NCI-H345 (cell line): ENCODE measurements at places on chromosomes 4 and X.

DNA sequence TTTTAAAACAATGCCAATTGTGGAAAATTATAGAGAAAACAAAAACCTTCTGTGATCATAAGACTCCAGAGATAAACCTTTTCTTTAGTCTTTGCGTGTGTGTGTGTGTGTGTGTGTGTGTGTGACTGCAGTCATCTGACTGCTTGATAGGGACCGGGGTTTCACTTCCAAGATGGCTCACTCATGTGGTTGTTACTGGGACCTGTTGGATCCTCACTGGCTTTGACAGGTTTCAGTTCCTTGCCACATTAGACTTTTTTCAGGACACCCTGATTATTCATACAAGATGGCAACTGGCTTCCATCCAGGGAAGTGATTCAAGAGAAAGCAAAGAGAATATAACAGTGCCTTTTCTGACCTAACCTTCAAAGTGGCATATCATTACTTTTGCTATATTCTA lies 21.9 kb upstream of the MAD2L1 start:
- no peak for DNase-seq

GRCh38 chrX:112746812-112747595 lies 67.3 kb upstream of the LHFPL1 start:
- no peak for DNase-seq

GRCh38 chrX:111568354-111568753 lies 56.9 kb downstream of the SERTM2 start:
- DNase-seq = no peak

DNA sequence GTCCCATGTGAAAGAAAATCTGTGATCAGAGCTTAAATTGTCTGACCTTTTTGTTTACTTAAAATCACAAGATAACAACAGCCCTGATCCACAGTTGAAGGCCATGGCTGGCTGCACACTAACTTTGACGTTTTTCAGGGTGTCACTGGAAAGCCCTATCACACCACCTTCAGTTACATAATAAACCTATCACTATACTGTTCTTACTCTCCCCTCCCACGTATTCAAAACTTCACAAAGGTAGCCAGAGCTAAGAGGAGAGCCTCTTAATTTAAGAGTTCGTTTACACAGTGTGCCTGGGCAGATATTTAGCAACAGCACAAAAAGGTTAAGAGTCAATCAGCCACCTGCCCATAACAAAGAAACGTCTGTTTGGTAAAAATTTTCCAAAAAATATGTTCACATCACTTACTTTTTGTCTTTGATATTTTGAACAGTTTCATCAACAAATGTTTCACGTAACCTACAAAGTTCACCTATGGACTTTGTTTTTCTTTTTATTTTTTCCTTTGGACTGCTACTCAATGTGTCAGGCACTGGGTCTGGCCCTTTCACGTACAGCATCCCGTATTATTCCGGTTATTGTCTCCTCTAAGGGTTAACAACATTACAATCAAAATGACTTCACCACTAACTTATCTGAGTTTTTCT lies 25.0 kb downstream of the RFC1 start:
- DNase-seq = no peak

GRCh38 chrX:118432799-118433198 lies 62.8 kb upstream of the DOCK11 start:
- no peak for DNase-seq

GRCh38 chr4:80535551-80535950 lies 200.0 kb downstream of the CFAP299 start:
- DNase-seq = no peak

DNA sequence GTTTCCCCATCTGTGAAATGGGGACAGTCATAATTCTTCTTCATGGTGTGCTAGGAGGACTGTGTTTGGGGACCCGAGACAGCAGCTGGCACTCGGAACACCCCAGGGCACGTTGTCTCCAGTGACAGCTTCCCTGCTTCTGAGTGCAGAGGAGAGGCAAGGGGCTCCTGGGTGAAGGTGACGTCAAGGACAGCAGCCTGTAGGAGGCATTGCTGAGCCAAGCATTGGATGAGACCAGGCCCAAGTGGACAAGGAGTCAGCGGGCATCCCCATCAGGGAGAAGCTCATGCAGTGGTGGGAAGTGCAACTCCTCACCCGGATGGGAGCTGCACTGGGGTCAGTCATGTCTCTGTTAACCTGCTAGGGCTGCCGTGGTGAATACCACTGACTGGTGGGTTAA lies 46.1 kb downstream of the EVC start:
- no peak for DNase-seq

DNA sequence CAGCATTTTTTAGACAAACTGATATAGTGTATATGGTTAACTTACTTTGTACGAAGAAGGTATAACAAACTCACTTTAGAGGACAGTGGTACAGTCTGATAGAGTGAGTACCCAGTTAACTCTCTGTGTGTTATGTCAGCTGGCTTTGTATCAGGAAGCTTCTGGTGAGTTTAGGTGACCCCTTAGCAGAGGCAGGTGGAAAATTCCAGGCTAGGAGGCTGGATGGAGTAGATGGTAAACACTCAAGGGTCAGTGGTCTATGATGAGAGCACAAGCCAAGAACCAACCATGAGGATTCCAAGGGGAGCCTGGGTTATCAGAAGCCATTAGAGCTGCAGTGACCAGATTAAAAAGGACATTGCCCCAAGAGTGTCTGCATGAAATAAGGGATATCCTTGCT lies 227.3 kb upstream of the CENPE start:
- no peak for DNase-seq

GRCh38 chr4:171588051-171588545 lies 225.1 kb upstream of the GALNTL6 start:
- no peak for DNase-seq

GRCh38 chr4:8909548-8909947 lies 37.9 kb upstream of the HMX1 start:
- no peak for DNase-seq

DNA sequence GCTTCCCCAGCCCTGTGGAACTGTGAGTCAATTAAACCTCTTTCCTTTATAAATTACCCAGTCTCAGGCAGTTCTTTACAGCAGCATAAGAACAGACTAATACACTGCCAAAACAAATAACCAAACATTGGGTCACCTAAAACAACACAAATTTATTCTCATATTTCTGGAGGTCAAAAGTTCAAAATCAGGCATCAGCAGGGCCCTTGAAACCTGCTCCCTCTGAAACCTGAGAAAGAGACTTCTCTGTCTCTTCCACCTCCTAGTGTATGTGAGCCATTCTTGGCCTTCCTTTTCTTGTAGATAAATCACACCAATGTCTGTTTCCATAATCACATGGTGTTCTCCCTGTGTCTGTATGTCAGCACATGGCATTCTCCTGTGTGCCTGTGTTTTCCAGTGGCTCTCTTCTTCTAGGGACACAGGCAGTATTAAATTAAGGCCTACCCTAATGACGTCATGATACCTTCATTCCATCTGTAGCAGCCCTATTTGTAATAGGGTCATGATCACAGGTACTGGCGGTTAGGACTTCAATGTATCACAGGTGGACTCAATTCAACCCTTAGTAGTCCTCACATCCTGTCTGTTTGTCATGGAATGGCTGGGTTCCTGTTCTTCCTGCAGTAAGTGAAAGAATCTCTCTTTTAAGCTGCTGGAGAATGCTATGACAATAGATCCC lies 147.3 kb upstream of the CLNK start:
- DNase-seq = no peak

DNA sequence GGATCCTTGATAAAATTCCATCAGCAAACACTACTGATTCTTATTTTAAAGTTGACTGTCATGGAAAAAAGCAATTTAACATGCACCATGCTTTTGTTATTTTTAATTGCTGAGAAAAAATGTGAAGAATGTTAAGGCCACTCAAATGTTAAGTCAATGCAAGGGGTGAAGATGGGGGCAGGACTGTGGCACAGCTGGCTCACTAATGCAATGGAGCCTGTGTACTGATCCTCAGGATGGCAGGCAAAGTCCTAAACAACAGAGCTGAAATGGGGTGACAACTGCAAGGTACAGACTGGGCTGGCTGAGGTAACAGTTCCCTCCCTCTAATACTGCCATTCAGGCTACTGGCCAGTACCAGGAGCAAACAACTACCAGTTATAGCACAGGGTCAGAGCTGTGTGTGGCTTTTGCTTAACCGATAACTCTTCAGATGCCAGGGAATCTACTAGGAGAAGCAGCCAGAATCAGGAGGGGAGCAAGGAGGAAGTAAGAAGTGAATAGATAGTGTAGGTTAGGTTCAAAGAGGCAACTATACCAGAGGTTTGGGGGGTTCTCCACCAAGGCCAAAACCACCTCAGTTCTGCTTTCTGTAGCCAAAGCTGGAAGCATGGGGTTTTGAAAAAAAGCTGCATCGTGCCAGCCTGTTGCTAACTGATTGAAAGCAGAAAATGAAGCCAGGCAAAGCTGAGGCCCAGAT lies 372.6 kb downstream of the OPHN1 start:
- no peak for DNase-seq

- no peak for DNase-seq
These were observed 16.2 kb upstream of the ZFX start for GRCh38 chrX:24133312-24133711.

GRCh38 chrX:108105473-108105872 lies 13.9 kb downstream of the ATG4A start:
- DNase-seq = no peak
